ENCODE measurements at places on chromosomes 11 and 22.
A peak's percentile ranks its signal among the peaks of the same experiment; 100 is the strongest.

- DNase-seq = no peak
These were observed 9.2 kb downstream of the LIN7C start for GRCh38 chr11:27497284-27497866.

GRCh38 chr11:64165842-64166635 is at the start of gene MACROD1:
MACROD1 (minus strand) TSS chr11:64166113; CDS start chr11:64165994, 119 bp downstream.
- peak; percentile 29 for DNase-seq

DNA sequence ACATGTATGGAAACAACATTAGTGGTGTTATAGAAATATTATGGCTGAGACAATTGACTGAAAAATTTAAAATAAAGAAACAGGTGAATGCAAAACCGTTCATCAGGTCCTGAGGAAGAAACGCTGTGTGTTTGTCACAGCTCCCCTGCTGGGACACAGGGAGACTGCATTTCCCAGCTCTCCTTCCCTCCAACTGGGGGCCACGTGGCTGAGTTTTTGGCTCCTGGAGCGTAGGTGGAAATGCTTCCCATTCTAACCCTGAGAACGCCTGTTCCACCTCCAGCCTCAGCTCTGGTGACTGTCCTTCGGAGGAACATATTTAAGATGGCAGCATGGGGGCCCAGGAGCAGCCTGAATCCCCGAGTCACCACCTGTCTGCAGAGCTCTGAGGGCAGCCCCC is 398.6 kb downstream of the BRD1 start:
- no peak for DNase-seq

- DNase-seq = no peak
These were observed 21.7 kb upstream of the PDGFB start for GRCh38 chr22:39266398-39267030.

DNA sequence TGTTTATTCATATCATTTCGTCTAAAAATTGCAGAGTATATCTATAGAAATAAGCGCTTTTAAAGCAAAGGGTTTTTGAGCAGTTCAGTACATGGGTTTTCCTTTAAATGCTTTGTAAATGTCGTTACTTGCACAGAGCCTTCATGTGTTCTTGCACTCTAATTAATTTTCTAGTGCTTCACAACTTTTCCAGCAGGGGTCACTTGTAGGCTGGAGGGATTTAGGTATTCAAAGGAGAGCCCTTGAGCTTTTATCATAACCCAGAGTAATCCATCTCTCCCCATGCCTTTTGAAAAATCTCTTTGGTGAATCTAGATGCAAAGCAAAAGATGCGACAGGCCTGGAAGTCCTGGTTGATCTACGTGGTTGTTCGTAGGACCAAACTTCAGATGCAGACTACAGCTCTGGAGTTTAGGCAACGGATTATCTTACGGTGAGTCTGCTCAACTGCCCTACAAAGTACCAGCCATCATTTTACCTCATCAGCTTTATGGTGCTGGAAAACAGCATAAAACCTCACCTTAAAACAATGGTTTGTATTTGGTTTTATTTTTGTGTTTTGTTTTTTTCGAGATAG is 60.4 kb downstream of the SFI1 start:
- DNase-seq = no peak

DNA sequence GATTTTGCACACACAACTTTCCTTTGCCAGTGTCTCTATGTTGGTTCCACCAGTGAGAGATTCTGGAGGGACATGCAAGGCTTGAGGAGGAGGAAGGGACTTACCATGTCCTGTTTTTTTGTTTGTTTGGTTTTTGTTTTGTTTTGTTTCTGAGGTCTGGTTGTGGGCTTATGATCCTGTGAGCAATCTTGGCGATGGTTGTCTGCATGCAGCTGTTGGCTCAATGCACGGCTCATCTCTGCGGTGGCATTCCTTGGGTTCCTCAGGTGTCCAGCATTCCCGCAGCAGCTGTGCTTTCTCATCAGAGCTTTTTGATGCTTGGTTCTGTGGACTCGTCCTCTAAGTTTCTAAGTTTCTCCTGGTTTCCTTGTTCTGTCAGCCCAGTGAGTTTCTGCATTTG is 4.8 kb upstream of the NNMT start:
- no peak for DNase-seq

GRCh38 chr11:60766547-60766946 is 9.9 kb downstream of the MS4A15 start:
- no peak for DNase-seq

DNA sequence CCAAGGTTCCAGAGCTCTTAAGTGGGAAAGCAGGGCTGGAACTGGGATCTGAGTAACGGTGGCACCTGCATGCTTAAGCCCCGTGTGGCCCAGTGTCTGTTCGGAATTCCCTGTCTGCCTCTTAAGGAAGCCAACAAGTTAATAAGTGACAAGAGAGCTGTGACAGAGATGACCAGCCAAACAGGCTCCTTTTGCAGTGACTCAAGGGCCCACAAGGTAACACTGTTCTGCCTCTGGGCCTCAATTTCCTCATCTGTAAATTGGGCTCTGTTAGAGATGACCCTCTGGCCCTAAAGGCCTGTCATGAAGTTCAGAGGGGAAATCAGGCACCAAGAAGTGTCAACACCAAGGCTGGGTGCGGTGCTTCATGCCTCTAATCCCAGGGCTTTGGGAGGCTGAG is 18.6 kb downstream of the USH1C start:
- no peak for DNase-seq

- no peak for DNase-seq
These were observed 44.7 kb downstream of the ABTB2 start for GRCh38 chr11:34313099-34313517.

DNA sequence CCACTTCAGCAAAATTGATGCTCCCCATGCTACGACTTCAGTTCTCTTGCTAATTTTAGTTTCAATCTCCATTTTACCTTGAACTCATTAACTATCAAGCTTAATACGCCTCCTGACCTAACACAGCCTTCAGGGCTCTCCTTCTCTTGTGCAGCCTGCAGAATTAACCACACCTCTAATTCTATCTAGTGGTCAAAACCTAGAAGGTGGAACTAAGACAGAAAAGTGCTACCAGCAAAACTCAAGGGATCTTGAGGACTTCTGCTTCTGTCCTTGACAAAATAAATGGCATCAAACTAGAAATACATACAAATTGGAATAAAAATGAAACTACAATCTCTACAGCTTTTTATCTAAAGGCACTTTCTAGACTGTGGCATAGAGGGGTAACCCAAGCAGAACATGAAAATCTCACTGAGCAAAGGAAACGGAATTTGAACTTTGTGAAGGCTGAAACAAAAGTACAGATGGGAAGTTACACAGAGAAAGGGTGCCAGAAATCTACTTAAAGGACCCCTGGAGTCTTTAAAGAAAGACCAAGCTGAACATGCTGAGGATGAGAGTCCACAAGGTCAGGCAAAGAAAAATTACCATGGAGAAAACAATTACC is 10.7 kb downstream of the CWF19L2 start:
- DNase-seq = no peak

DNA sequence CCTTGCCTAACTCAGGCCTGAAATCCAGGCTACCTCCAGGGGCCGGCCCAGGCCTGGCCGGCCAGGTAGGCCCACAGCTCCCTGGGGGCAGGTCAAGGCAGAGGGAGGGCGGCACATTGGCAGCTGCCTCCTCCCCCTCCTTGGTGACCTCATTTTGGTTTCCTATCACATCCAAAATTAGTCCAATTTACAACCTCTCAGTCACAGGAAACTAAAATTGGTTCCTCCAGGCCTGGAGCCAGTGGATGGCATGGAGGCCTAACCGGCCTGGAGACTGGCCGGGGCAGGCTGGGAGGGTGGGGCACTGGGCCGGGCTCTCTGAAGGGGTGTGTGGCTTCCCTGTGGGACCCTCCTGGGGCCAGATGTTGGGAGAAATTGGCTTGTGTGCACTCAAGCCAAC is 35.9 kb downstream of the LRRC10B start:
- DNase-seq = no peak

- DNase-seq = no peak
These were observed 10.0 kb downstream of the PPM1F start for GRCh38 chr22:21942407-21943343.

DNA sequence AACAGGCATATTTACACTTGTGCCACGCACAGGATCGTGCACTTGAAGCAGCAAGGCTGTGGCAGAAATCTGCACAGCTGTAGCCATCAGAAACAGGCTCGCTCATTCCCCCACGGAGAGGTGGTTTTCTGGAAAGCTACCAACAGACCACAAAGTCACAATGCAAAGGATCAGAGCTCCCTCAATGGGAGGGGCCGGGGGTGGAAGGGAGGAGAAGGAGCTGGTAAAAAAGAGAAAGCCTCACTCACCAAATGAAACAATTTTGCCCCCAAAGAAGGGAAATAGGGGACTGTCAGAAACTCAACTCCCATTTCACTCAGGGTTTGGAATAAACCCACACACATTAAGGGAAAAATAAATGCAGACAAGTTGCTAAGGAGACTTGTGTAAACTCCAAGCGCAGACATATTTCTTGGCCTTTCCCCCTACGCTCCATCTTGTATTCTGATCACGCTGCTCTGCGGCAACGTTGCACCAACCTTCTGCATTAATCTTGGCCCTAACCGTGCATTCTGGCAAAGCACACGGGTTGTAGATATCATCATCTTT is 43.2 kb upstream of the BLID start:
- DNase-seq = no peak

- DNase-seq = no peak
These were observed 111.3 kb downstream of the PLEKHA7 start for GRCh38 chr11:16902781-16903378.

DNA sequence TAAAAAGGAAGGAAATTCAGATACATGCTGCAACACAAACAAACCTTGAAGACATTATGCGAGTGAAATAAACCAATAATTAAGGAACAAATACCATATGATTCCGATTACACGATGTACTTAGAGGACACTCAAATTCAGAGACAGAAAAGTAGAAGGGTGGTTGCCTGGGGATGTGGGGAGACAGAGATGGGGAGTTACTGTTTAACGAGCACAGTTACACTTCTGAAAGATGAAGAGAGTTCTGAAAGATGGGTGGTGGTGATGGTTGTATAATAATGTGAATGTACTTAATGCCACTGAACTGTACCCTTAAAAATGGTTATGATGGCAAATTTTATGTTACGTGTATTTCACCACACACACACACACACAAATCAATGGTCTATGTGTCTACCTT is 14.7 kb downstream of the ZBTB44 start:
- no peak for DNase-seq

DNA sequence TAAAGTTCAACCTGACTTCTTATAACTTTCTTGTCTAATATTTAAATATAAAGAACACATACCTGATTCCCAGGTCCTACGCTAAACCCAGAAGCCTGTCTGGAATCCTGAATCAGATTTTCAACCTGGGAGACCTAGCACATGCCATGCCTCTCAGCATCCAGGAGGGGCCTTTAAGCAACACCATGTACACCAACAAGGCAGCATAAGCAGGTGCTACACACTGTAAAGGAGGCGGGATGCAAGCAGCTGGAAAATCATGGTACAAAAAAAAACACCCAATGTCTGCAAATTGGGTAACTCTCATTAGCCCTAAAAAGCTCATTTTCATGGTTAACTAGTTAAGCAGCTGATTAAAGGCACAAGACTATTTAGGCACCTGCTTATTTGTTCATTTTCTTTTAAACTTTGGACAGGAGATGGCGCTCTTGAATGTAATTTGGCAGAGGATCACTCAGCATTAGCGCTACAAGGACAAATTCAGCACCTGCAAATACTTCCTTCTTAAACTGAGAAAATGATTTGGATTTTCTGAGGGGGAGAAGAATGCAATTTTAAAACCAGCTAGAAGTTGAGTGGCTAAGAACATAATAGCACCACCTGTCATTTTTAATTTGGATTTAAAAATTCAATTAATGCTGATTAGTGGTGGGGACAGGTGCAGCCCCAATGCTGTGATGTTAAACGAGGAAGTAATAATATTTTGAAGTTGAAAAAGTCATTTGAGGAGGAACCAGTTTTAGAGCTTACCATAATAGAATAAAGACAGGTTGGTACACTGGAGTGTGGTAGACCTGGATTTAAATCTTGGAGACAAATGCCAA is 104.0 kb downstream of the FAR1 start:
- peak; percentile 70 for DNase-seq

GRCh38 chr11:43962383-43963278 is 20.2 kb downstream of the C11orf96 start:
- DNase-seq = no peak

DNA sequence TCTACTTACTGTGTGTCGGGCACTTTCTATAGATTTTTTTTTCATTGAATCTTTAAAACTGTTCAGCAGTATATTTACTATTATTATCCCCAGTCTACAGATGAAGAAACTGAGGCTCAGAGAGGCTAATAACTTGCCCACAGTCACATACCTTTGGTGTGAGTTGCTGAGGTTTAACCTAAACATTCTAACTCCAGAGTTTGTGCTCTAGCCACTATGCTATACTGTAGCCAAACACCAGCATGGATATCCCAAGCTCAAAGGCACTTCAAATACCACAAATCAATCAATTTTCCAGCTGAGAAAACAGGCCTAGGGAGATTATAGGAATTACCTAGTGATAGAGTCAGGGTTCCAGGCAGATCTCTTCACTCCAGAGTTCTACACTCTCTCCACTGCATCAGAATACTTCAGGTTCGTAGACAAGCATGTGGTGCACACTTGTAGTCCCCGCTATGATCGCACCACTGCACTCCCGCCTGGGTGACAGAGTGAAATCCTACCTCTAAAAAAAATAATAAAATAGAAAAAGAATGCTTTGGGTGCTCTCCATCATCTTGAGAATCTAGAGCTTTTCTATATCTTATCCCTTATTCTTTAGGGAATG is 20.4 kb upstream of the UPB1 start:
- DNase-seq = no peak

GRCh38 chr11:76628408-76628947 is 42.1 kb downstream of the LRRC32 start:
- DNase-seq = no peak

DNA sequence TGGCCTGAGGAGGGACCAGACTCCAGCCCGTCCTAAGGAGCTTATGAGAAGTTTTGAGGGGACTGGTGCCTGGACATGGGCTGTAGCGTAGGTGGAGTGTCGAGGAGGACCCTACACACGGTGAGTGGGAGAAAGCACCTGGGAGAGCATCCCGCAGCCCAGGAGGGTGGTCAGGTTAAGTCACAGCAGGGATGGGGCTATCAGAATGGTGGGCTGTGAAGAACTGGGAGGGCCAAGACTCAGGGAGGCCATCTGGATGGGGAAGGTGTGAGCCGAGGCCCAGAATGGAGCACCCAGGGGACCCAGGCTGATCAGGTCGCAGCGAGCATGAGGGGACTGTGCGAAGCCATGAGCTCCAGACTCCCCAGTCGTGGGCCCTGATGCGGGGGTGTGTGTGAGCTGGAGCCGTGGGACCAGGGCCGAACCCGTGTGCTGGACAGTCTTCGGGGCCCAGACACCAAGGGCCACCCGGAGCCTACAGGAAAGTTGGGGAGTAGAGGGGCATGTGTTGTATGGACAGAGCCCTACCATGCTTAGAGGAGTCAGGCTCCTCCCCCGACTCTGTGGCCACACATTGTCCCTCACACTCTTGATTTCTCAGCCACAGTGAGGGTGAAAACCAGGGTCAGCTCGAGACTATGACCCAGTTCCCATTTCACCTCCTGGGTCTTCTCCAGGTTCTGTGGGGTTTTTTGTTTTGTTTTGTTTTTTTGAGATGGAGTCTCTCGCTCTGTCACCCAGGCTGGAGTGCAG is 54.3 kb downstream of the BCR start:
- no peak for DNase-seq

Data from NCI-H1436 treated with DMSO at 0.1 percent for 48 hours (cell line).